Activated CD4-positive, CD25-positive, alpha-beta regulatory T cell (primary cell): ENCODE measurements at places on chromosomes 12 and 14.
A peak's percentile ranks its signal among the peaks of the same experiment; 100 is the strongest.

- no peak for DNase-seq
These were observed 323.7 kb downstream of the PAWR start for GRCh38 chr12:79367032-79367589.

DNA sequence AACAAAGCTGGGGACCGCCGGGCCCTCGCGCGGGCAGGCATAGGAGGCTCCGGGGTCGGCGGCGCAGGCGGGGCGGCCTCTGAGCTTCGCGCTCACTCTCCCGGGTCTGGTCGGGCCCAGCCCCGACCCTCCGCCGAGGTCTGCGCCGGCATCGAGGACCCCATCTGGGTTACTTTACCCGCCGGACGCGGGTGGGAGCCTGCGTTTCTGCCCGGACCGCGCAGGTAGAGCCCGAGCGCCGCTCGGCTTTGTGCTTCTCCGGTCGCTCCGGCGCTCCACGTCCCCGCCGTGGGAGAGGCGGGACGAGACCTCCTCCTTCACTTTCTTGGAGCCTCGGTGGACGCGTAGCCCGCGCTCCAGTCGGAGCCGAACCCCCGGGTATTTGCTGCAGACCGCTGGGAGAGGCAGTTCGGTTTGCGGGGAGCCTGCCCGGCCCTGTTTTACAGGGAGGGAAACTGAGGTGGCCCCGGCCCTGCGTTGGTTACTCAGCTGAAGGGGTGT lies 63.2 kb downstream of the FBXL14 start:
- no peak for DNase-seq

DNA sequence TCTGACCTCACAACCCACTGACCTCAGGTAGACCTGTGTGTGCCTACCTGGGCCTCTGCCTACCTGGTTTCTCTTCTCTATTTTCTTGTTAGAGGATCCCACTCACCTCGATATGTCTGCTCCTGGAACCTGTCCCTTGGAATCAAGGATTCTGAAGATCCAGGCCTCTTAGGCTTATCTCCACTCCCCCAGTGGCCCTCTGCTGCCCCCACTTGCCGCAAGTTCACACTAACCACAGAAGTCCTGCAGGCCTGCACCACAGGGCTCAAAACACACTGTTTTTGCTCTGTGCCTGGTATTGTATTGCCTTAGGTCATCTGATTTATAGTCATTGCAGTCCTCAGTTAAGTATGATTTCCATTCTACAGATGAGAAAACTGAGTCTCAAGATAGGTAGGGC lies 15.3 kb upstream of the NRXN3 start:
- no peak for DNase-seq

GRCh38 chr14:104696671-104697316 lies 7.4 kb downstream of the INF2 start:
- DNase-seq: no peak

DNA sequence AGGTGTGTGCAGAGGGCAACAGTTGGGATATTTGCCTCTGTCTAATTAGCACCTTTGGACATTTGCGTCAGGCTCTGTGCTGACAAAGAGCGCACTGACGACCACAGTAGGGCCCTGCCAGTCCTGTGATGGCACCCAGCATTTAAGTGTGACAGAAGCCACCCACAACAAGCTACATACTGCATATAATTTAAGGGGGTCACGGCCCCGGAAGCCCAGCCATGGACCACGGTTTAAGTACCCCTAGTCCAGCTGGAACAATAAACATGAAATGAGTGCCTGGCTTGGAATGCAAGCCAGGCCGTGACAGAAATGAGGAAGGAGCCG lies 16.8 kb upstream of the DYNC1H1 start:
- DNase-seq: no peak

GRCh38 chr12:103806803-103807202 lies 34.2 kb downstream of the NT5DC3 start:
- no peak for DNase-seq

- peak; percentile 86 for DNase-seq
These were observed 2.8 kb upstream of the RNASE4 start for GRCh38 chr14:20681348-20682126.

DNA sequence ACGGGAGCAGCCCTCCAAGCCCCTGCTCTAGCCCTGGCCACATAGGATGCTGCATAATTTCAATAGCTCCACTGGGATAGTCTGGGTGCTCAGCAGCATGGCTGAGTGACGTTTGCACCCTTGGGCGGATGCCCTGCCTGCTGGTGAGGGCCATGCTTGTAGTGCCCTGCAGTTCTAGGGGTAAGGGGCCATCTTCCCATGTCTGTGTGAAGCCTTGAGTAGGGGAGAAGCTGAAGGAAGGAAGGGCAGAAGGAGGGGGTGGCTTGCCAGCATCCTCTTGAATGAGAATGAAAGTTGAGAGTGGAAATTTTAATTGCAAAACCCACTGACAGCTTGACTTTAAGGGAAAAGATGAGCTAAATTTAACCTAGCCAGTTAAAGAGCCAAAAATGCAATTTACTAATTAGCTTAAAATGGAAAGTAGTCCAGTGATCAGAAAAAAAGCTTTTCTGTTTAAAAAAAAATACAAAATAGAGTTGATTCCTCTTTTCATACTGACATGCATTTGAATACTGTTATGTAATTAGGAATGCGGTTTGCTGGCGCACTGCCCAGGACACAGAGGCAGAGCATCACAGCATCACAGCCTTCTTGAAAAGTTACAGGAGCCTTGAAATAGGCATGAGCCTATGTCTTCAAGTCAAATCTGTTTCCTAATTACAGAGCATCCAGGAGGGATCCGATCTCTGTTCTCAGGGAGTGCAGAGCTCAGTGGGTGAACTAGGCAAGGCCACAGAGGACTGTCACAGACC lies 18.5 kb upstream of the EML1 start:
- no peak for DNase-seq

GRCh38 chr14:23361320-23361719 lies 3.7 kb downstream of the EFS start:
- DNase-seq: no peak

DNA sequence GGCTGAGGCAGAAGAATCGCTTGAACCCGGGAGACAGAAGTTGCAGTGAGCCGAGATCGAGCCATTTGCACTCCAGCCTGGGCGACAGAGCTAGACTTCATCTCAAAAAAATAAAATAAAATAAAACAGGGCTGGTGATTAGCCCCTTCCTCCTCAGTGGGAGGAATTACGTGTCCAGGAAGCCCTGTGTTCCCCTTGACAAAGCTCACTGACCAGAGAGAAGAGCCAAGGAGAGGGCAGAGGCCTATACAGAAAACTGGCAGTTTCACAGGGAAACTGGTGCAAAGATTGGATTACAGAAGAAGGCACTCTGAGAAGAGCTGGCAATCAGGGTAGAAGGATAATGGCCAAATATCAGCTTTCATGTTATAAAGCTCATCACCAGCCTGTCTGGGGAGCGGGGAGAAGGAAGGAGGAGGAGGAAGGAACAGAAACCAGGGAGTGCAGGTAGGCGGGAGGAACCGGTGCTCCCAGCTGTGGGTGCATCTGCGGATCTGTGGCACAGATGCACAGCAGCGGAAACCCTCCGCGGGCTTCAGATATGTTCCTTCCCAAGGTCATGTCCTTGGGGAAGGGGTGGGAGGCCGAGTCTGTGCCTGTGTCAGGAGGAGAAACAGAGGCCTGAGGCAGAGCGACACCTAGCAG lies 6.7 kb downstream of the RAB15 start:
- no peak for DNase-seq

DNA sequence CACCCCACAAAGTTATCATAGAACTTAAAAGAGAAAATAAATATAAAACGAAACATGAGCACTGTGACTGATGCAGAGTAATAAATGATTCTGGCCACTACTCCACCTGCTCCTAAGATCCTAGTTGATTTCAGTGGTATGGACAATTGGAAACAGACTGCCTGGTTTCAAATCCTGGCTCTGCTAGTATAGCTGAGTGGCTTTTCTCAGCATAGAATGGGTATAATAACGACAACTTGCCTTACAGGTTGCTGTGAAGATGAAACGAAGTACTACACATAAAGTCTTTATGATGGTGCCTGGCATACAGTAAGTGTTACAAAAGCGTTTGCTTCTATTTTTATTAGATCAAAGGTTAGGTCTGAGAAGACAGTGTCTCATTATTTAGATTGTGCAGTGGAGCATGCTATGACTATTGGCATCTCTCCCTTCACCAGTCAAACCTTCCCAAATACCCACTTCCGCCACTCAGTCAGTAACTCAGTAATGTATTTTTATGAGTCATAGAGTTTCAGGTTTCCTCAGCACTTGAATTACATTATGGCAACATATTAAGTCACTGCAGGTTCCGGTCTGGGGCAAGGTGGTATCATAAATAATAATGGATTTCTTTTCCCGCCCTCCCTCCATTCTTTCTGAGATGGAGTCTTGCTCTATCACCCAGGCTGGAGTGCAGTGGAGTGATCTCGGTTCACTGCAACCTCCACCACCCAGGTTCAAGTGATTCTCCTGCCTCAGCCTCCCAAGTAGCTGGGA lies 29.7 kb upstream of the NR2C1 start:
- no peak for DNase-seq

DNA sequence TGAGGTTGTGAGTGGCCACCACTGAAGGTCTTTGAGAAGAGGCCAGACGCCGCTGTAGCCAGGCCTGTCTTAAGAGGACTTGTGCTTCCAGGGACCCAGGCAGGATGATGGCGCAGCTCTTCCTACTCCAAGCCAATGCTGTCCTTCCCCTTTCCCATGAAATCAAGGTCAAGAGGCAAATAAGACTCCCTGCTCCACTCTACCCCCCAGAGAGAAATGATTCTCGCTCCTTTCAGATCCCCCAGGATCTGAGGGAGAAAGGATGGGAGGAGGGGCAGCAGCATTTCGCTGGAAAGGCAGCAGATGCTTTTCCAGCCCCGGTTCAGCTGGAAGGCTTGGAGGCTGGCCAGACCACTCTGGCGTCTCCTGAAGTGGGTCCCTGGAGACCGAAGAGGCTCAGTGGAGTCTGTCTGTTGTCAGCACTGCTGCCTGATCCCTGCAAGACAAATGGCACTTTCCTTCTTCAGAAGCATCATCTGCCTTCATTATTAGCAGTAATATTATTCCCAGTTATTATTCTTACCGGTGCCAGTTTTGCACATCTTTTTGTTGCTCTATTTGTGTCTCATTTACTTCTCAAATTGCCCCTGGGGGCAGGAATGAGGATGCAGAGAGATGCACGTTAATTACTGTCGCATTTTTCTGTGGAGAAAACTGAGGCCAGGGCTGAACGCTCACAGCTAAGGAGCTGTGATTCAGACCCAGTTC lies 51.4 kb downstream of the C14orf132 start:
- no peak for DNase-seq

DNA sequence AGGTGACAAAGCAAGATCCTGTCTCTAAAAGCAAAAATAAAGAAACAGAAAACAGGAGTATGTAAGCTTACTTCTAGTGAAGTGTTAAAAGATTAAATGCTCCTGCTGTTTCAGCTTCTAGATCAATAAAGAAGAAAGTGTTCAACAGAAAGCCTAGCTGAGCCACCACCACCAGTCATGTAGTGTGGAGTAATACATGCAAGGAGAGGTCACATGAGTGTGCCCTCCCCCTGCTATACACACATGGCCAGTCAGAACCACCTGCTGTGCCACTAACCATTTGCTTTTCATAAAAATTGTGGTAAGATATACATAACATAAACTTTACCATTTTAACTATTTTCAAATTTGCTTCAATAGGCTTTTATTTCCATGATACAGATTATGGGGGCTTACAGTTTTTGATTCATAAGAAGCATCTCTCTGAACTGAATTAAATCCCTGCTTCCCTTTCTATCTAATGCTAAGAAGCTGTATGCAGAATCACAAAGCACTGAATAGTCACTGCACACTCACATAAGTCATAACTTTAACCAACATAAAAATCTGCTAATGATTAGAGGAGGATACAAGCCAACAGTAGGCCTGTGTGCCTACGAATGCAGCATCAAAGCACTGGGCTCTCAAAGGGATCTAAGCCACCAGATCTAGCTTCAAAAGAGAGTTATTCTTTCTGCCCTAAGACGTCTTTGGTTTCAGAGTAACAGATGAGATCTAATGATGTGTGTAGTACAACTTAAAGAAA lies 515.5 kb downstream of the C12orf50 start:
- no peak for DNase-seq

DNA sequence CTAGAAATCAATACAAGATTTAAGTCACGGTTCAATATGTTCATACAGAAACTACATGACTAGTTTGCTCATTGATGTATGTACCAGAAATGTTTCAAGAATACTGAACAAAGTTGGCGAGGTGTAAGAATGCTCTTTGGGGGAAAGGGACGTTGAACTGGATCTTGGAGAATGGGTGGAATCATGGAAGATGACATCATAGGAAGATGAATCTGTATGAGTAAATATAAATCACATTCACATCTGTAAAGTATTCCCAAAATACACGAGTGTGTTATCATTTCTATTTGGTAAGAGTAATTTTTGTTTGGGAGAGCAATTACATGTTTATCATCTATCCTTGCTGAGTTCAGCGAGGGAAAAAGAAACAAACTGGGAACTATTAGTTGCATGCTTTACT lies 162.2 kb upstream of the TMTC1 start:
- no peak for DNase-seq

- no peak for DNase-seq
These were observed 15.9 kb downstream of the CFAP251 start for GRCh38 chr12:121934309-121934664.

DNA sequence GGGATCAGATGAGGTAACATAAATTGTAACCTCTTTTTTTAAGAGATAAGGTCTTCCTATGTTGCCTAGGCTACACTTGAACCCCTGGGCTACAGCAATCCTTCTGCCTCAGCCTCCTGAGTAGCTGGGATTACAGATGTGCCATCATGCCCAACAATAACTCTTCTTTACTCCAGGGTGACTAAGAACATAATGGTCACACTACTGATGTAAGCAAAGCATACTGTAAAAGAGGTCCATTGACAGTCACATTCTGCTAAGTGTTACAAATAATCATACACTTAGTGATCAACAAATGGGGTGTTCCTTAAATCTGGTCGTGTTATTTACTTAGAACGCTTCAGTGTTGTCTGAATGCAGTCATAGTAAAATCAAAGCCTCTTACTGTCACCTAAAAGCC lies 68.9 kb downstream of the EPS8 start:
- no peak for DNase-seq

DNA sequence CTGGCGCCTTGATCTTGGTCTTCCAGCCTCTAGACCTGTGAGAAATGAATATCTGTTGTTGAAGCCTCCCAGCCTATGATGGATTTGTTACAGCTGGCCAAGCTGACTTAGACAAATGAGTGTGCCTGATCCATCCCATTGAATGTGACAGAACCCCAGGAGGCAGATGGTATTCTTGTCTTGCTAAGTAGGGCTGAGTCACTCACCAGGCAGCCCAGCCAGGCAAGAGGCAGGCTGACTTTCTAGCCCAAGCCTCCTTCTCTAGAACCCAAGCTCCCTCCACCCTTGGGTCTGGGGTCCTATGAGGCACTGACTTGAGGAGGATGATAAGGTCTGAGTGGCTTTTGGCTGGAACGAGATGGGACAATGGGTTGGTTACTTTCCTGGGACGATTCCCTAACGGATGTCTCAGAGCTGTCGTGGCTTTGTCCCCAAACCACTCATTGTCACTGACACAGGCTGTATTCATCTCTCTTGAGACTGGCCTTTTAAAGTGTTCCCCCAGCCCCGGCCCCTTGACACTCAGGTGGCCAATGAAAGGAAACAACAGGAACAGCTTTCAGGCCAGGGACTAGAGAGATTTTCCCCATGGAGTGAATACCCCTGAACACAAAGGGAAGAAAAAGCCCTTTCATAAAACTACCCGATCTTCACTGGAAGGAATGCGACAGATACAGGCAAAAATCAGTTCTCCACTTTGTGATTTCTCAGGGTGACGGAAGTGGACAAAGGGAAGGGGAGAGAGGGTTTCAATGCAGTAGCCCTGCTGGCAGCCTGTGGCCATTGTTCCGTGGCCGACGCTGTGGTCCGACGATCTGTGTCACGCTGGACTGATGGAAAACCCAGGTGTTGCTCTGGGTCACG lies 264.2 kb downstream of the AACS start:
- no peak for DNase-seq
